RPMI7951 (cell line): ENCODE measurements at places on chromosomes 1 and 21. TPM values are rescaled to one million over a fixed set of nuclear protein-coding genes. Genes with fewer than 3 reads are reported as not detected.

GRCh38 chr1:8987881-8988617 is 38.2 kb downstream of the SLC2A7 start:
- DNase-seq, result peak; percentile 42

DNA sequence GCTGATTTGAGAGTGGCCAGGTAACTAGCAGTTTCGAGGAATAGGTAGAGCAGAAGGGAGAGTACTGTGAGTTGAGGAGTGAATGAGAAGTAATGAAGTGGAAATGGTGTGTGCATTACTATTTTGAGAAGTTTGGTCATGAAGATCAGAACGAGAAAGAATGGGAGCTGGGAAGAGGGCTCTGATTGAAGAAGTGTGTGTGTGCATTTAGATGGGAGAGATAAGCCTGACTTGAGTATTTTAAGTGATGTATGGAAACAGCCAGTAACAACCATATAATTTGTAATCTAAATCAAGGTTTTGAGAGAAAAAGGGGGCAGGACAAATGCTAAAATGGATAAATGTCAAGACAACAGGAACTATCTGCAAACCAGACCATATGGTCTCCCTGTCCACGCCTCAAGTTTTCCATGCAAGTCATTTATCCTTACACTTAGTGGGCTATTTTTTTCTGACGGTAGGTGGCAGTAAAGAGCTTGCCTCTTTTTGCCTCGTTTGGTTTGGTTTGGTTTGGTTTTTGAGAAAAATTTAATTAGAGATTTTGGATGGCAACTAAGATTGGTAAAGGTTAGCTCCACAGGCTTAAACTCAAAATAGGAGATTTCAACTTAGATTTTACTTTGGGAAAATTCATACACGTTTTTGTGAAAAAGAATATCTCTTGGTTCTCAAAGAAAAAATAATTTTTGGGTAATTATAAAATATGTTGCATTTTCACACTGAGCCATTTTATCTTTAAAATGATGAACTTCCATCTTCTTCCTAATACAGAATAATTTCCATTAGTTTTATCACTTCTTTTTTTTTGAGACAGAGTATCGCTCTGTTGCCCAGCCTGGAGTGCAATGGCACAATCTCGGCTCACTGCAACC is 9.5 kb upstream of the B3GALNT2 start:
- DNase-seq, result peak; percentile 65

The DDX20 gene
- 16.1 and 19.9 TPM in 2 replicates for total RNA-seq

DNA sequence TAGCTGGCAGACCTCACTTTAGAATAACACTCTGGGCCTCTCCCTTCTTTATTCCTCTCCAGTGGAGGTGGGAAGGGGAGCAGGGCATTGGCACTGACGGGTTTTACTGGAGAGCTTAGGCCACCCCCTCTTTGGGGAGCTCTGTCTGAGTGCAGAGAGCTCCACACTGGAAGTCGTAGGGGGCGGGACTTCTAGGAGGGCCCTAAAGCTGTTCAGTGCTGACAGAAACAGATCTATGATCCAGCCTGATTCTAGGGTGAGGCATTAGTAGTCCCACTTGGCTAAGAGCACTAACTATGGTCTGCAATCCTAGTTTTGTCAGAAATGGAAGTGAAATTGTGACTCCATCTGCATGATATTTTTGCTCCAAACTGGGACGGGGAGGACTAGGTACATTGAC is 138.7 kb downstream of the MIS18A start:
- no peak for DNase-seq

The PDZK1IP1 gene
- not detected in 2 replicates for total RNA-seq

DNA sequence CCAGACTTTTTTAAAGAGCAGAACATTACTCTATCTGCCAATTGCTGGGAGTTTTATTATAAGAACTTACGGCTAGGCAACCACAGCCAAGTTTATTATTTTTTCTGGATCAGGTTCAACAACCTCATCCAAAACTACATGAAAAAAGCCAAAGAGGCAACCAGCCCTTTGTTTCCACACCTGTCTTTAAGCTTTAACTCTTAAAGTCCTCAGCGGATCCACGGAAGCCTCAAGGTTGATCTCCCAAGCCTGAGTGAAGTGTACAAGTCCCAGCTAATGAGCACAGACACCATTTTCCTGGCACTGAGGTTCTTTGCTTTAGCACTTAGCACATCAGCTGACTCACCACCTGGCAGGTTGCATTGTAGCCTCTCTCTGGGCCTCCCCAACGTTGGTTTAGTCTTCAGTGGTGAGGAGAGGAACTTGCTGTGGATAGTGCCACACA is 143.1 kb downstream of the TGFBR3 start:
- DNase-seq, result no peak

GRCh38 chr1:4428711-4429110 is 225.7 kb upstream of the AJAP1 start:
- DNase-seq, result no peak

The GIPC2 gene
- total RNA-seq, result under 0.01 and 0.10 TPM in 2 replicates

DNA sequence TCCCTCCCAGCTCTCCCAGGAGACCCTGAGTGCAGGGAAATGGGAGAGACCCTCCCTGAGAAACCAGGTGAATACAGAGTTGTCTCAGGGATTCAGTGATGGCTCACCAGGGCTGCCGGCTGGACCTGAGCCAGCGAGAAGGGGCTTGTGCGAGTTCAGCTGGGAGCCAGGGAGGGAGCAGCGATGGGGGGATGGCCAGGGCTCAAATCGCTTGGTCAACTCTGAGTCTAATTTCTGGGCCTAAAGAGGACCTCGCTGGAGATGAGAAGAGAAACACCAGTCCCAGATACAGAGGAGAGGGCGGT is 6.5 kb downstream of the FCGR2A start:
- no peak for DNase-seq

DNA sequence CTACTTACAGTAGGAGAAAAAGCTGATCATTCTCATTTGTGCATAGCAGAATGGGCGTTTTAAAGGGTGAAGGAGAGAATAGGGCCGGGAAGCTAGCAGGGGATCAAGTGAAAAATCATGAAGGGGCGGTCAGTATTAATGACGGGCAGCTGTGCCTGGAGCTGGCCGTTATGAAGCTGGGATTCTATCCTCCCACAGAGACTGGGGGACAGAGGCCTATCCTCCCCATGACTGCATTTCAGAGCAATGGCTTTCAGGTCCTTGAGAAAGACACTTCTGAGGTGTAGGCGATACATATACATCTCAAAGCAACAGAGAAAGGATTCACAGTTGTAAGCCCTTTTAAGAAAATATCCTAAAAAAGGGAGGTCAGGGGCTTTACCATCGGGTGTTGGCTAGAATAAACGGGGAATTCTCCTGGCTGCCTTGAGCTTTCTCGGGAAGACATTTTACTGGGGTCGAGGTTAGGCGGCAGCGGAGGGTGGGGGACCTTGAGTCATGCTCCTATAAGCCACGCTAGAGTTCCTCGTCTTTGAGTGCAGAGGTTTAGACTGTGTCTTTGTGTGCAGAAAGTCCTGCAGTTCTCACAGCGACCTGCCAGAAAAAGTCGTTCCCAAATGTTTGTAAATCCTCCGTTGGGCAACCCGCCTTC is 559 bp upstream of the MTARC2 start:
- DNase-seq, result no peak

GRCh38 chr21:34844924-34845238 is 176.1 kb downstream of the CLIC6 start:
- DNase-seq, result no peak

DNA sequence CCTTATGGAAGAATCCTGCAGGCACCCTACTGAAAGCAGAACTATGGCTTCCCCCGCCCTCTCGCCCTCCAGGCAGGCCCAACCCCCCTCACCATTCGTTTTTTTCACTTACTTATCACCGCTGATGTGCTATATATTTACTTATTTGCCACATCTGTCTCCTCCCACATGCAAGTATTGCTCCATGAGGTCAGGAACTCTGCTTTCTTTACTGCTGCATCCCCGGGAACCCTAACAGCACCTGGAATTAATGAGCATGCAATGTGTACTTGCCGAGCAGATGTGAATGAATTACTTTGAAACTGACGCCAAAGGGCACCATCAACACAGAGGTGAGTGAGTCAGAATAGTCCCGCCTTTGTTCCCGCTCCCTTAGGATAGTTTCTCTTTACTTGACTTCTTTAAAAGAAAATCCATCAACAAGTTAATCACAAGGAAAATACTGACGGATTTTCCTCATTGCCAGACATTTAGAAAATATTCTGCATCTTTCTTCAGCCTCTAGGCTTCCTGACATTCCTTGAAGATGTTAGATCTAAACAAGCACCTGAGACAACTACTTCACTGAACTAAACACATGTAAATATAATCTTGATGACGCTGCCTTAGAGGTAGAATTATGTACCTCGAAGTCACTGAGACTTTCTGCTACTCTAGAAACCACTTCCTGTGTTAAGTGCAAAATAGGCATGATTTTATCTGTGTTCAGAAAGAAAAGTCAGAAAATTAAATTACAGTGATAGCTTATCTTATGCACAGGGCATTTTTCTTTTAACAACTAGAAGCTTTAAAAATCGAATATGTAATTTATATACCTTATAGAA is 17.5 kb upstream of the RAB4A start:
- DNase-seq, result peak; percentile 73

DNA sequence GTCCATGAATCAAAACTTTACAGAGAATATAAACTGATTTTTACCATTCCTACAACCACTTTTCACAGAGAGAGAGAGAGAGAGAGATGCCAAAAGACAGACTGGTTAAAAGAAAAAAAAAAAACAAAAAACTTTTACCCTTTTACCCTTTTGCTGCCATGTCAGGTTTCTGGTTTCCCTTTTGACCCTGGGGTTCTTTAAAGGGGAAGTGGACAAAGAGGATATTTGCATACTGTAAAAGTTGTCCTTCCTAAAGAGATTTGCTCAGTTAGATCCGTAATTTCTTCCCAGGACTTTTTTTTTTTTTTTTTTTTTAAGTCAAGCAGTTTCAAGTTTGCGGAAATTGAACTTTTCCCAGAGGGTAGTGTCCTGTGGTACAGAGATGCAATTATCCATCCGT is 287.8 kb upstream of the RGS18 start:
- DNase-seq, result no peak

The RC3H1 gene
- total RNA-seq, result 10.5 and 11.4 TPM in 2 replicates

GRCh38 chr1:192263436-192263835 is 53.4 kb upstream of the RGS21 start:
- no peak for DNase-seq
